Globus pallidus (tissue), 1 donor: ENCODE measurements at places on chromosomes 16 and 17.

- no peak for DNase-seq
These were observed 24.6 kb upstream of the PHB1 start for GRCh38 chr17:49439305-49439672.

- DNase-seq, result no peak
These were observed 466 bp downstream of the WDR90 start for GRCh38 chr16:649631-650030.

GRCh38 chr17:38568845-38569510 is 36.8 kb downstream of the SRCIN1 start:
- DNase-seq, result peak; percentile 96

- no peak for DNase-seq
These were observed 33.9 kb upstream of the FAAP100 start for GRCh38 chr17:81586096-81586495.

DNA sequence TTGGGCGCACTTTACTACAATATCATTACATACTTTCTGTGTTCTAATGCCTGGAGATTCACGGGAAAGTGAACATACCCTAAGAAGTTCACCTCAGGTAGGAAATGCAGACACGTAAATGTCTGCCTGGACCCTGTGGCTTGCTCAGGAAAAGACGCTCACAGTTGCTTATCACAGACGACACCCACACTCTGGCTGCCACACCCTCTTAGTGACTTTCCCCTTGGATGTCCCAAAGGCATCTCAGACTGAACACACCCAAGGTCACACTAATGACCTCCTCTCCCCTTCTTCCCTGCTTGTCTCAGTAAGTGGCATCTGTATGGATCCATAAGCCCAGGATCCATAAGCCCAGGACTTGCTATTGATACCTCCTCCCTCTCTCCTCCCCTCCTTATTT is 32.6 kb downstream of the CDRT15 start:
- no peak for DNase-seq

GRCh38 chr16:14434860-14435259 is 195.2 kb downstream of the PARN start:
- no peak for DNase-seq

DNA sequence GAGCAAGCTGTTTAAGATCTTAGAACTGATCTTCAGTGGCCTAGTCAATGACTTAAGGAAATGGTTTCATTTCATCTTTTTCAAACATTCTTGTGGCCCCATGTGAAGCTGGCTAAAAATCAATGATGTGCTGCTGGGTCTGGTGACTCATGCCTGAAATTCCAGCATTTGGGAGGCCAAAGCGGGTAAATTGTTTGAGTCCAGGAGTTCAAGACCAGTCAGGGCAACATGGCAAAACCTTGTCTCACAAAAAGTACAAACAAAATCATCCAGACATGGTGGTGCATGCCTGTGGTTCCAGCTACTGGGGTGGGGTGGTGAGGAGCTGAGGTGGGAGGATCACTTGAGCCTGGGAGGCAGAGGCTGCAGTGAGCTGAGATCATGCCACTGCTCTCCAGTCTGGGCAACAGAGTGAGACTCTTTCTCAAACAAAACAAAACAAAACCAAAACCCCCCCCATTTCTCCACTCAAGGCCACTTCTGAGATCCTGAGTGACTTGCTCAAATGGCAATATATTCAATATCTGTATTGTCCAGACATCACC is 17.4 kb upstream of the COL1A1 start:
- no peak for DNase-seq

DNA sequence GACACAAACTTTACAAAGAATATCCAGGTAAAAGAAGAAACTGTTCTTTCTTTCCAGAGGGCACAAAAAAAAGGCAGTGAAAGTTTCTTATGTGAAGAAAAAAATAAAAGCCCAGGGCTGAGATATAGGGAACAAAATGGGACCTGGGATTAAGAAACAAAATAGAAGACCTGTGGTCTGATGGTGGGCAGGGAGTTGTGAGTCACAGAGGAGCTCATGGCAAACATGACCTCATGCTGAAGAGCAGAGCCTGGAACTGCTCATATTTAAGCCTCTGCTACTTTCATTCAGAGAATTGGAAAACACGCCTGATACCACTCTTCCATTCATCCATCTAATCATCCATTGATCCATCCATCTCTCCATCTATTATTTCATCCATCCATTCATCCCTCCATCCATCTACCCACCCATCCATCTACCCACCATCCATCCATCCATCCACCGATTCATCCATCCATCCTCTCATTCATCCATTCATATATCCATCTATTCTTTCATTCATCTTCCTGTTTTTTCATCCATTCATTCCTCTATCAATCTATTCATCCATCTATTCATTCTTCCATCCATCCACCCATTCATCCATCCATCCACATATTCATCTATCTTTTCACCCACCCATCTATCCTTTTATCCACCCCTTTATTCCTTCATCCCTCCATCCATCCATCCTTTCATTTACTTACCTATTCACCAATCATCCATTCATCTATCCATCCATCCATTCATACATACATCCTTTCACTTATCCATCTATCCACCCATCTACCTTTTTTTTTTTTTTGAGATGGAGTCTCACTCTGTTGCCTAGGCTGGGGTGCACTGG is 30.0 kb downstream of the WFDC1 start:
- no peak for DNase-seq

- DNase-seq, result no peak
These were observed 7.8 kb upstream of the MYH8 start for GRCh38 chr17:10429421-10430045.

GRCh38 chr17:15124746-15125145 is 140.4 kb downstream of the PMP22 start:
- no peak for DNase-seq

DNA sequence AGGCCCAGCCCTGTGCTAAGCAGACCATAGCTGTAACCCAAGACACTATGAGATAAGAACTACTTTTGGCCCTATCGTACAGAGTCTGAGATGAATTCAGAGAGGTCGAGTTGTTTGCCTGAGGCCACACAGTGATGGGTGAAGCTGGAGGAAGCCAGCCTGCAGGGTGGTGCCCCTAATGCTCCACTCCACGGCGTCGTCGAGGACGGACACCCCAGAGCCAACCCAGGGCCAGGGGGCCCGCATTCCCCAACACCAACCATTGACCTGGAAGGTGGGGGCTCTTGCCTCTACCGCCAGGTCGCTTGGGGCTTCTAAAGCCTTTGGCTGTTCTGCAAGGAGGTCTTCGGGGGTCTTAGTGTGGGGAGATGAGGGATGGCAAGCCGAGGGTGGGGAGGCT is 84.1 kb downstream of the IRF8 start:
- DNase-seq, result no peak

DNA sequence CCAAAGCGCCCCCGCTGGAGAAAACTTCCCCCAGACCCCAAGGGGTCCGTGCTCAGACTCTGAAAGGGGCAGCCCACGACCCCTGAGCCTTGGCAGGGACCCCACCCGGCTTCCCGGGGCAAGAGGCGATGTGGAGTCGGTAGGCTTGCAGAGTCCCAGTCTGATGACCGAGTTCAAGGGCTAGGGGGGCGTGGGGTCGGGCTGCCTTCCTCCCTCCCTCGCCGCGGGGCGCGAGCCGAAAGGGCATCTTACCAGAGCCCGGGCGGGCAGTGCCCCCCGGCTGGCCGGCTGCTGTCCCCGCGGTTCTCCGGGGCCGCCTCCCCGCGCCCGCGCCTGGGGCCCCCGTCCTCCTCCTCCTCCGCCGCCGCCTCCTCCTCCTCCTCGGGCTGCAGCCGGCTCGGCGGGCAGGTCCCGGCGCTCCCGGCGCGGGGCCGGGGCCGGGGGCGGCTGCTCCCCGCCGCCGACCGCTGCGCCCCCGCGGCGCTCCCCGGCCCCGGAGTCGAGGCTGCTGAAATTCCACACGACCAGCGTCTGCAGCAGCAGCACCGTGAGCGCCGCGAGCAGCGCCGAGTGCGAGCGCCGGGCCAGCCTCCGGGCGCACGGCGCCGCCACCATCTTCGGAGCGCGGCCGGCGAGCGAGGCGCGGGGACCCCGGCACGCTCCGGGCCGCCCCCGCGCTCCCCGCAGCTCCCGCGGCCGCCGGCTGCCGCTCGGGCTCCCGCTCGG is 415 bp downstream of the XYLT1 start:
- DNase-seq, result no peak

GRCh38 chr17:59221159-59221847 is 992 bp downstream of the GDPD1 start:
- DNase-seq, result peak; percentile 58

DNA sequence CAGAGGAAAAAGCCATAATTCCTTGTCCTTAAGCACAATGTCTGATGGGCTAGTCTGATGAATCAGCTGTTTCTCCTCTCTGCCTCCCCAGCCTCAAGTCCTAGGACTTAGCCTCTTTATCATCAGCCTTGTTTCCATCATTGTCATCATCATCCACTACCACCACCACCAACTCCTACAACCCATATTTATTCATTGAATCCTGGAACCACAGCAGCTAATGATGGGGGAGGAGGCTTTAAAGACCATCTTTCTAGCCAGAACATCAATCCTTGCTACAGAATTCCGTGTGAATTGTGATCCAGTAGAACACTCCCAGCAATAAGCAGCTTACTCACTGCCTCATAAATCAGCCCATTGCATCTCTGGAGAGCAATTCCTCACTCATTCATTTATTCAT is 97.6 kb upstream of the TMEM132E start:
- no peak for DNase-seq

DNA sequence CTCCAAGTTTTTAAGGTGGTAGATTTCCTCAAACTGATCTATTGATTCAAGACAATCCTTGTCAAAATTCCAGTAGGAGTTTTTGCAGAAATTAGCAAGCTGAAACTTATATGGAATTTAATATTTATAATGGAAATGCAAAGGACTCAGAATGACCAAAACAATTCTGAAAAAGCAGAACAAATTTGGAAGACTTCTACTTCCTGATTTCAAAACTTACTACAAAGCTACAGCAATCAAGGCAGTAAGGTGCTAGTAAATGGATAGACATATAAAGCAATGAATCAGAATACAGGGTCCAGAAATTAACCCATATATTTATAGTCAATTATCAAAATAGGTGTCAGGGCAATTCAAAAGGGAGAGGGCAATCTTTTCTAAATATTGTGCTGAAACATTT is 11.8 kb upstream of the IL21R start:
- no peak for DNase-seq

DNA sequence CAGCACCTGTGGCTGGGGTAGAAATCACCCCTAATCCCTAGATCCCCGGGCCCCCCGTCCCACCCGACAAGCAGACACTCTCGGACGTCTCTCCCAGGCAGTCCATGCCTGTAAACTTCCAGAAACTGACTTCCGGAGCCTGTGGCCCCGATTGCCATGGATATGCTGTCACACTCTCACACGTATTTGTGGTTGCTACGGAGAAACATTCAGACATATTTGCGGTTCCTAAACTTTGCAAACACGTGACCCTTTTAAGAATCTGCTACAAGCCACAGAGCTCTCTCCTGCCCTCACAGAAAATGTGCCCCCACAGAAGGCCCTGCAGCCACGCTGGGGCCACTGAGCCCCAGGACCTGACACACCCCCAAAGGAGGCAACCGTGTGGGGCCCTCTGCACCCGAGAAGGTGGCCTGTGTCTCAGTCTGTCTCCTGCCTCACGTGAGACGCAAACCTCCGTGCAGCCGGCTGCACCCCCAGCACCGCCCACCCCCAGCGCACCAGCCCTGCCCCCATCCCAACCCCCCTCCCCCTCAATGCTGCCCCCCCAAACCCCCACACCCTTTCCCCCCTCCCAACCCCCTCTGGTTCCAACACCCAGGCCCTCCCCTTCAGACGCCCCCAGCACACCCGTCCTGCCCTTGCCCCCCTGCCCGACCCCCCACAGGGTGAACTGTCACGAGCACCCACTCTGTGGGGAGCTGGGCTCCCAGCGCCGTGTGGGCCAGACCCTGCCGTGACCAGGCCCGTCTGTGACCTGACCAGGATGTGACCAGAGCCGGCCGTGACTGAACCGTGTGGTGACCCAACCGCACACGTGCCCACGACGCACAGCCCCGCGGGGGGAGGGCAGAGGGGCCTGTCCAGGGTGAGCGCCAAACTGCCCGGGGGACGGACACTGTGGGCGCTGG is 66.3 kb upstream of the METRNL start:
- DNase-seq, result no peak

DNA sequence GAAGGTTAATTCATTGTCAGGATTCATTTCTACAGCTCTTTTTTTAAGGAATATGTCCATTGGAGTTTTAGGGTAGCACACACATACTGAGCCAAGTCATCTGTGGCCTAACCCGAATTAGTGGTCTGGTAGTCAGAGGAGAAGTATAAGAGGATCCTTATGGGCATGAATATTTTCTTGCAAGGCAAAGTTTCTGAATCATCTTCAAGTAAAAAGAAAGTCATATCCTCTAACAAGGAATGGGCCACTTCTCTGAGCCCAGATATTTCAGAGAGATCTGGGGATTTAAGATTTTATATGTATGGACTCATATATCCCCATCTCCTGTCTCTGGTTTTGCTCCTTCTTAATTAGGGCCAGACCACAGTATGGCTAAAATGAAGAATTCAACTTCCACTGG is 99.2 kb upstream of the CDH8 start:
- DNase-seq, result no peak

DNA sequence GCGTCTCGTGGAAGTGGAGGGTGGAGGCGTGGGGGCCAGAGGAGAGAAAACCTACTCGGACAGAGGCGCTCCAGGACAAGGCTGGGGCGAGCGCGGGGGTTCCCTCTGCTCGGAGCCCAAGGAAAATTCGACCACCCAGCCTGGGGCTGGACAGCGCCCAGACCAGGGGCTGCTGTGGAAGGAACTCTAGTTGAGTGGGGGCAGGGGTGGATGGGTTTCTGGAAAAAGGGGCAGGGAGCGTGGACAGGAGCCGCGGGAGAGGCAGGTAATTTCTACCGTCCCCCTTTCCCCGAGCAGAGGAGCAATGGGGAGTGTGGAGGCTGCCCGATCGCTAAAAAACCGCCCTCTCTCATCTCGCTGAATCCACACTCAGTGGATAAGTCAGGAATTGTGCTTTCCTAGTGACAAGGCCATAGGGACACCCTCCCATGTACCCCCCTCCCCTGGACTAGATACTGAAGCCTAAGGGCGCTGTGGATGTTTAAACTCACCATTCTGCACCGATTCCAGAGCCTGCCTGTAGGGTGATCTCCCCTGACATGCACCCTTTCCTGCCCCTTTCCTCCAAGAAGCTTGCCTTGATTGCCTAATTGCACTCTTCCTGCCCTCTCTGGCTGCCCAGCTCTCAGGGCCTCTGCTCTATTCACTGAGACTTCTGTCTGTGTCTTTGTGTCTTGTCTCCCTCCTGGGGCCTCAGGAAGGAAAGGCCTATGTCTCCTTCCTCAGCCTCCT is 90.7 kb upstream of the TMEM97 start:
- no peak for DNase-seq

DNA sequence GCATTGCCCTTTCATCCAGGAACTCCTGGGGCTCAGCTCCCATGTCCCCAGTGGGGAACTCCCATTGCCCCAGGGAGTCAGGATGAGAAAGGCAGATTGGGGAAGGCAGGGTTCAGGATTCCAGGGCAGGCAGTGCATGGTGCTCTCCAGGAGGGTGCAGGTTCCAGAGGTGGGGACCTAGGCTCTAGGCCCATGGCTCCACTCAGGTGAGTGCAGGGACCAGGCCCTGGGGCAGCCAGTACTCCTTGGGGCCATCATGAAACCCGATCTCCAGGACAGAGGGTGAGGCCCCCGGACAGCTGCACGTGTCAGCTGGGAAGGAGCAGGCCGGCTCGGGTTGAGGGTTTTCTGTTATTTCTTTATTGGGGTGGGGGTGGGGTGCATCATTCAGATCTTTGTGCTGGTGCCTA is 1.3 kb upstream of the MTSS2 start:
- no peak for DNase-seq

GRCh38 chr16:80518436-80518835 is 22.4 kb upstream of the DYNLRB2 start:
- no peak for DNase-seq
